ENCODE measurements at places on chromosomes 5 and 9.

DNA sequence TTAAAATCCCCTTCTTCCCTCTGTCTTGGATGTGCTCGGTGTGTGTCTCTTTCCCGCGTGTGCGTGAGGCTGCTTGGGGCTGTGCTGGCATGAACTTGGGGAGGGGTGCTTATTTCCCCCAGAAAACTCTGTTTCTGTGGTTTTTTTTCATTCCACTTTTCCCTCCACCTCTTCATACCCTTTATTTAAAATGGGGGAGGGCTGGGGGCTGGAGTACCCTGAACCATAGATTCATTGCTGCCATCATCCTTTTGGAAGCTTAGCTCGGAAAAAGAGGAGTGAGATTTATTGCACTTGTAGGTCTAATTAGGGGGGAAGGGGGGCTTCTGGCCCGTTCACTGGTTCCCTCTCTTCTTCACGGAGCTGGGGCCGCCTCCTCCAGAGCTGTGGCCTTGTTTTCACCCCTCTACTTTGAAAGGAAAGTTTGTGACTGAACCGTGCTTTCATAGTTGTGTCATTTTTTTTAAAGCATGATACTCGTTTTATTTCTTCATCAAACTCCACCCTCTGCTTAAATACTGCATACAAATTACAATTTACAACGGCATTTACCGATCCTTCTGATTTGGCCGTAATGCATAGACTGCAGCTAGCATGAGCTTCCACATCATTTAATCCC, 2.9 kb downstream of the NR2F1 start:
- no peak for DNase-seq

- no peak for DNase-seq
These were observed 65.8 kb upstream of the NFIL3 start for GRCh38 chr9:91489361-91489899.

DNA sequence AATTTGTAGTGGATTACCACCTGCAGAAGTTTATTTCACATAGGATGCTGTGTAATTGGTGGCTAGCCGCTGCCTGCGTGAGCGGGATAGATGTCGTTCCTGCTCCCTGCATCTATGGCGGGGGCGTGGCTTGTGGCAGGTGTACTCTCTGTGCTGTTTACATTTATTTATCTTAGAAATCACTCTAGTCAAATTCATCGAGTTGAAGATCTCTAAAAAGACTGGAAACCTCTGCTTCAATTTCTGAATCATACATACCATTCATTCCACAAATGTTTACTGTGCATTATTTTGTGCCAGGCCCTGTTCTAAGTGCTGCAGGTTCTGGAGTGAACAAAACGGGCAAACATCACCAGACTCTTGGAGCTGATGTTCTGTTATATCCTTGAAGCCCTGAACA, 11.9 kb downstream of the ROPN1L start:
- DNase-seq, result no peak

- DNase-seq, result no peak
These were observed 22.3 kb upstream of the NPM1 start for GRCh38 chr5:171365351-171365750.

DNA sequence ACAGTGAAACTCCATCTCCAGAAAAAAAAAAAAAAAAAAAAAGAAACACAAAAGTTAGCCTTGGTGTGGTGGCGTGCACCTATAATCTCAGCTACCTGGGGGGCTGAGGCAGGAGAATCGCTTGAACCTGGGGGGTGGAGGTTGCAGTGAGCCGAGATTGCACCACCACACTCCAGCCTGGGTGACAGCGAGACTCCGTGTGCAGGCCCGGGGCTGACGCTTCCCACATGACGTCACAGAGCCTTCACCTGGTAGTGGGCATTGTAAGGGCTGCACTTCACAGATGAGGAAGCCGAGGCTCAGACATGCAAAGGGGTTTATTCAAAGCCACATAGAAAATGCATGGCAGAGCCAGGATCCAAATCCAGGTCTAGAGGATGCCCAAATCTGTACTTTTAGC, 114.2 kb downstream of the GAPVD1 start:
- DNase-seq, result no peak

DNA sequence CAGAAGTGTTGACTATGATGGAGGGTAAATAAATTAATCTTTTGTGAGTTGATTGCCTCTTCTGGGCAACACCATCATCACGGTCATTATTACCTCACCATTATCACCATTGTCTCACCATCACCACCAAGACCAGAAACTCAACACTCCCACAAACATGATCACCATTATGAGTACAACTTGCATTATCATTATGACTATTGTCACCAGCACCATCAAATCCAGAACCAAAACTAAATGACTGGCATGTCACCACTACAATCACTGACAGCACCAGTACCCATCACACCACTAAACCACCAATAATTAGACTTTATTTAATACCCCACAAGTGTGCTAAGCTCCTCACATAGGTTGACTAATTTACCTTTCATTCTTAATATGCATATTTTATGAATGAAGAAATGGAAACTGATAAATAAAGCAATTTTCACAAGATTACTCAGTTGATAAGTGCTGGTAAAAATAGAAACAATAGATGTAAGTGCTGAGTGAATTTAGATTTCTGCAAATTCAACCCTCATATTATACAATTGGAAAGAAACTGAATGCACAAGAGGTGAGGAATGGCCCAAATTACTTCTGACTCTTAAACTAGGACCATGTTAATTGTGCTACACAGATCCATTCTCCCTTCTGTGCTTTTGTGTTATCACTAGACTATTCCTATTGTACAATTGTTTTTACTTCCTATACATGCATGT, 517.8 kb upstream of the PAPPA start:
- DNase-seq, result no peak

DNA sequence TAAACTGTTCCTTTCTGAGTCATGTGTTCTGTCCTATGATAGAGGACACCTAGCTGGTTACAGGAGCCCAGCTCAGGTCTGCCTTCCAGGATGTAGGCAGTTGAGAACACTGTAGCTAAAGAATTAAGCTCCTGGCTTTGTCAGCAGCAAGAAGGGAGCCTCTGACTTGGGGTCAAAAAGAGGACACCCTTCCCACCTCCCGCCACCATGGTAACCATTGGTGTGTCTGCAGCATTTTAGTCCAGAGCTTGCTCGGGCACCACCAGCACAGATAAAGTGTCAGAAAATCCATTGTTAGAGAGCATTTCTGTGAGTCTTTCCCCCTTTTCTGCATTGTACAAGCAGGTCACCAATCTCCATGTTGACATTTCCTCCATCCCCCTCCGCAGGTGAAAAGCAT, 181.7 kb downstream of the DOCK8 start:
- DNase-seq, result no peak
